ENCODE measurements at places on chromosomes 5 and 9.

GRCh38 chr9:68714416-68715180, 9.6 kb downstream of the PIP5K1B start:
- no peak for DNase-seq

DNA sequence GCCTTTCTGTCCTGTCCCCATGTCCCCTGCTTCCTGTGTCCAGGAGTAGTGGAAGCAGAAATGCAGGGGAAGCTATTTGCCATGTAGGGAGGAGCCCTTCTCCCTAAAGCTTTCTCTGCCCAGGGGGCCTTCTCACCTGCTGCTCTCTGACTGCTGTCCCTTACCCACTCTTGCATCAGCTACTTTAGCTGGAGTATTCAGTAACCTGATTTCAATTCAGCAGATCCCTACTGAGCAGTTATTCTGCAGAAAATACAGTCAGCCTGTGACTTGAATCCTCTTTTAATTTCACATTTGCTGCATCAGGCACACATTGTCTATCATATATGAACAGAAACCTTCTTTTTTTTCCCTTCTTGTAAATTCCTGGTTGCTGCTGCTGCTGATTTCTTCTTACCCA, 90.4 kb downstream of the MVB12B start:
- no peak for DNase-seq

- no peak for DNase-seq
These were observed 12.9 kb downstream of the ZNF618 start for GRCh38 chr9:113888976-113889375.

- no peak for DNase-seq
These were observed 117.9 kb downstream of the ANXA1 start for GRCh38 chr9:73269430-73270101.

DNA sequence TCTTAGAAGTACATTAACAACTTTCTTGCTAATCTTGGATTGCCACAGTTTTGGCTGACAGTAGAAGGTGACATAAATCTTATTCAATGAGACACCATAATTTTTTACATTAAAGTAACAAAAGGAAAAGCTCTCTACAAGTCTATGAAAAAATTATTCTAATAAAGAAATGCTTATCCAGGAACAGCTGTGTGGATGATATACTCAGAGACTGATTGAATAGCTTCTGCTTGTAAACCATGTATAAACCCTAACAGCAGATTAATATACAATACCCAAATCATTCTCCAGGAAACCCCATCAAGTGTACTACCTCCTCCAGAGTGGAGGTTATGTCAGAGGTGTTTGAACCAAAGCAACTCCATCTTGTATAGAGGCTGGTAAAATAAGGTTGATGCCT, 581.4 kb upstream of the PTGER4 start:
- no peak for DNase-seq

DNA sequence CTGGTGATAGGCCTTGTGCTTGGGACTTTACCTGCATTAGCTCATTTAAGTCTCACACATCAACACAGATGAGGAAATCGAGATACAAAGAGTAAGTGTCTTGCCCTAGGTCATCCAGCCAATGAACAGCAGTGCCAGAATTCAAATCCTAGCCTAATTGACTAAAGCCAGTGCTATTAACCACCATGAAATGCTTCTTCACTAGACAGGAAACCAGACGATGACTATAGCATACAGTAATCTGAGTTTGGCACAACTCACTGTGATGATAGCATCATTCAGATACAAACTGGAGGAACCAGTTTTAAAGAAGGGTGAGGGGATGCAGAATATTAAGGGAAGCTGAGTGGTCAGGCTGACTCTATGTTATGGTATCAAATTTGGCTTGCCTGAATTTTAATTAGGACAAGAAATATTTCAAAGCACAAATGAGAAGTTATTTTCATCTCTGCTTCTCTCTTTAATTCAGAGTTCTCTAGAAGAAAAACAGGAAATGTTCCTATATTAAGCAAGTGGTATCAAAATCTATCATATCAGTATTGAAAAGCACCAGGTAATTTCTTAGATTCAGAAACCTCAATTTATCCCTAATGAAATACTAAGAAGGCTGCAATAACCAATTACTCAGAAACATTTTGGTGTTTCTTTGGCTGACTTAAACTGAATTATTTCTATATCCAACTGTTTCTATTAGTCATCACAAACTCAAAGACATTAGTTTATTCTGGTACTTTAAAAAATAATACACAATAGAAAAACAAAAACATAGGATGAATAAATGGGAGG, 147.0 kb upstream of the RASA1 start:
- DNase-seq: peak; percentile 3

- no peak for DNase-seq
These were observed 182.9 kb upstream of the RFX3 start for GRCh38 chr9:3708751-3709150.

DNA sequence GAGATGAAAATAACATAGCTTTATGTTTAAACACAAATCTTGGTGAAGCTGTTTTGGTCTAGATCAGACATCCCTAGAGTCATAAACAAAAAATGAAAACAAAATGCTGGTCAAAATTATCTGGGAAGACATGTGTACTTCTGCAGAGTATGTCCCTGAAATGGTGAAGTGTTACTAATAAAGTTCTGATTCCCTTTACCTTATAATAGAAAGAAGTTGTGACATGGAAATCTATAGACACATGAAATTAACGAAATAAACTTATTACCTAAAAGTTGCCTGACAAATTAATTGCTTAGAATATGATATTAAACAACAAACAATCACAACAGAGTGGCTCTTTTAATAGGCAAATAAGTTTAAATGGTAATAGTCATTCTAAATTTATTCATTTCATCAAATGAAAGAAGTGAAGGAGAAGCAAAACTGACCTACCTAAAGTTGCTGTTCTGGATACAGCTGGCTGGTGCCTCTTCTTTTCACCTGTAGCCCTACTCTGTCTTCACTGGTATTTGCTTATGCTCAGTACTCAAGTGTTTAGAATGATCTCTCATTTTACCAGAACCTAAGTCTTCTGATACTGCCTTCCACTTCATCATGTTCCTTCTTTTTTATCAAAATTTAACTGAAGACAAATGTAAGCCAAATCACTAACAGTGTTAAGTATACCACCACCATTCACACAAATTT, 38.8 kb downstream of the FNIP1 start:
- no peak for DNase-seq

DNA sequence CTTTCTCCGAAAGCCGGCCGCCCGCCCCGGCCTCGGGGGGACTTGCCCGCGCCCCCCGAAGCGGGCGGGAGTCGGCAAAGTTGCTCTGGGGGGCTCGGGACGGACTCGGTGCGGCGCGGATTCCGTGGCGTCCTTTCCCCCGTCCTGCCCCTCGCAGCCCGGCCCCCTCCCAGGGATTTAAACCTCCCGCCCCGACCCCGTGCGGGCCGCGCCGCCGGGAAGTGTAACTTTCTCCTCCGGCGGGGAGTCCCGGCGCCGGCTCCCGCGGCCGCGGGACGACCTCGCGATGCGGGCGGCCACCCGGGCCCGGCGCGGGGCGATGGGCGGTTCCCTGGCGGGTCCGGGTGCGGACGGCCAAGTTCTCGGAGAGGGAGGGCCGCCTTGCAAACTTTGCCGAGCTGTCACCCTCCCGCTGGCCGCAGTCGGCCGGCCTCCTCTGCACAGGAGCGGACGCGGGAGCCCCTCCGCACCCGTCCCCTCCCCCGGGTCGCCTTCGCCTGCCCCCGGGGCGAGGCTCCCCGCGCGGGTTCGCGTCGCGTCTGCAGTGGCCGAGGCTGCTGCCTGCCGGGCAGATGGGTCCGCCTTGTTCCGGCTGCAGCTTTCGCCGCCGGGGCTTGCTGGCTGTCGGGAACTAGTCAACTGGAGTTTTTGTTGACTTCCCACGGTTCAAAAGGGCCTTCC, 732 bp downstream of the PBX3 start:
- peak; percentile 30 for DNase-seq

GRCh38 chr5:28281351-28281750, 1243.0 kb upstream of the CDH9 start:
- DNase-seq: no peak

DNA sequence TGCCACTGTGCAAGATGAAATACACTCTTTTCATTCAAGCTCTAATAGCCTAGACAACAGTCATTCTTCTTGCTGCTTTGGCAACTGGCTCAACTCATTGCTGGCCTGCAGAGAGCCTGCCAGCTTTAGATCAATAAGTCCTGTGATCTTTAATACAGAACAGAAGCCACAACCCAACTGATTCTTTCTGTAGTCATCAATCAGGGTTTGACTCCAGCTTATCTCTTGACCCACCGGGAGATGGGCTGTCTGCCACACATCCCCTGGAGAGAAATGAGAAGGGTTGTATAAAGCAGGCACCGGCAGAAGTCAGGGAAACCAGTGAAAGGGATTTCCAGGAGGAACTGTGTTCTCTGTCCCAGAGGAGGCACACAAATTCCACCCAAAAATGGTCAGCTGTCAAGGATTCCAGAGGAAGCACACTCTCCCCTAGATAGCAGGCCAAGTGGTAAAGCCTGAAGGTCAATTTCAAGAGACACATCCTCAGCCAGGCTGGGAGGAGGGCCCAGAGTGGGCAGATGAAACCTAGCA, 24.5 kb downstream of the LHFPL2 start:
- no peak for DNase-seq

DNA sequence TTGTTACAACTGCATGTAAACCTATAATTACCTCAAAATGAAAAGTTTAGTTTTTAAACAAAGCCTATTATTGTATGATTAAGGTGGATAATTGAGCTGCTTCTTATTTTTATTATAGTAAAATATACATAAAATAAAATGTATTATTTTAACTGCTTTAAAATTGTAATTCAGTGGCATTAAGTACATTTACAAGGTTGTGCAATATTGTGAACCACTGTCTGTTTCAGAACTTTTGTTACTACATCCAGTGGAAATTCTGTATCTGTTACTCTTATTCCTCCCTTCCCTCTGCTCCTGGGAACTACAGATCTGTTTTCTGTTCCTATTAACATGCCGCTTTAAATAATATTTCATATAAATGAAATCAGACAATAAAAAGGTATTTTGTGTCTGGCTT, 37.1 kb downstream of the ITGA1 start:
- DNase-seq: no peak

- no peak for DNase-seq
These were observed 37.5 kb upstream of the PTGS1 start for GRCh38 chr9:122333169-122333808.

GRCh38 chr5:149268928-149269557, 2.6 kb upstream of the AFAP1L1 start:
- DNase-seq: no peak

DNA sequence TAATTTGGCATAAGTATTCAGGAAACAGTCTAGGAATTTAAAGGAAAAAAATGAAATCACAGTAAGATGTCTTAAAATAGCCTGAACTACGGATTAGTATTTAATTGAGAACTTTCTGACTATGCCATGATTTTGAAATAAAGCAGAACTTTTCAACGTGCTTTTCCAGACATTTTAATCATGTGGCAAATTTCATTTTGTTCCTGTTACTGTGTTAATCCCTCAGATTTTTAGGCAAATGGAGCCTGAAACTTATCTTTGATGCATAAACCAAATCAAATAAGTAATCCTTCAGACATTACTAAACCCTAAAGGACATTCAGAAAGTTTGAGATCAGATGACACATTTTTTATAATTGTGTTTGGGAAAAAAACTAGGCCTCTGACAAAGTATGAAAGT, 75.7 kb downstream of the FBN2 start:
- no peak for DNase-seq

- DNase-seq: peak; percentile 79
These were observed 2.4 kb upstream of the IL7R start for GRCh38 chr5:35854248-35854647.

DNA sequence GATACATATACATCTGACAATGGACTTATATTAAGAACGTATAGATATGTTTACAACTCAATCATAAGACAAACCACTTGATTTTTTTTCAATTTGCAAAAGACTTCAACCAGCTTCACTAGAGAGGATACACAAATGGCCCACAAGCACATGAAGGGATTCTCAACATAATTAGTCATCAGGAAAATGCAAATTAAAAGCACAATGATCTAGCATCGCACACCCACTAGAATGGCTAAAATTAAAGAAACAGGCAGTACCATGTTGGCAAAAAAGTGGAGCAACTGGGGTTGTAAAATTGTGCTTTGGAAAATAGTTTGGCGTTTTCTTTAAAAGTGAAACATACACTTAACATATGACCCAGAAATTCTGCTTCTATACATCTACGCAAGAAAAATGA, 80.0 kb upstream of the TRIO start:
- DNase-seq: no peak

- no peak for DNase-seq
These were observed 41.2 kb downstream of the WDR36 start for GRCh38 chr5:111133436-111133751.

DNA sequence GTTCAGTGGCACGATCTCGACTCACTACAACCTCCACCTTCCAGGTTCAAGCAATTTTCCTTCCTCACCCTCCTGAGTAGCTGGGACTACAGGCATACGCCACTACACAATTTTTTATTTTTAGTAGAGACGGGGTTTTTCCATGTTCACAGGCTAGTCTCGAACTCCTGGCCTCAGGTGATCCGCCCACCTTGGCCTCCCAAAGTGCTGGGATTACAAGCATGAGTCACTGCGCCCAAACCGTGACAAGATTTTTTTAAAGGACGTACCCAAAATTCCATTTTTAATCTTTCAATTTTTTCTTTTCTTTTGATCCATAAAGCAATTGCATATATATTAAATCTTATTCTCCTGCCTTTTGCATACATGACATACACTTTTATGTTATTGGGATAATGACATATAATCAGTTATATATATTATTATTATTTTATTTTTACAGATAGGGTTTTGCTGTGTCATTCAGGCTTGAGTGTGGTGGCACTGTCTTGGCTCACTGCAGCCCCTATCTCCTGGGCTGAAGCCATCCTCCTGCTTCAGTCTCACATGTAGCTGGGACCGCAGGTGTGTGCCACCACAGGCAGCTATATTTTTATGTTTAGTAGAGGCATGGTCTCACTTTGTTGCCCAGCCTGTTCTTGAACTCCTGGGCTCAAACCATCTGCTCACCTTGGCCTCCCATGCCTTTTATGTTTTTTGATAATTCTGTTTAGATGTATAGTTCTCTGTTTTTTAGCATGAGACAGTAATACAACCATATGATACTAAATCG, 71.9 kb downstream of the RAB24 start:
- DNase-seq: no peak

- DNase-seq: no peak
These were observed 22.0 kb downstream of the FREM1 start for GRCh38 chr9:14888272-14888671.

- DNase-seq: no peak
These were observed 6.8 kb downstream of the SLC1A3 start for GRCh38 chr5:36613241-36613640.

- DNase-seq: no peak
These were observed 114.1 kb upstream of the RIOK2 start for GRCh38 chr5:97297063-97297703.

Data from naive thymus-derived CD8-positive, alpha-beta T cell (primary cell).